Esophagus muscularis mucosa (tissue), 4 donors: ENCODE measurements at places on chromosomes 16 and 17. TPM values are rescaled to one million over a fixed set of nuclear protein-coding genes. Genes with fewer than 3 reads are reported as not detected.

The PRAC1 gene
- not detected for total RNA-seq

The RPRML gene
- not detected for total RNA-seq

The CLDN7 gene
- total RNA-seq = 1.8 TPM

DNA sequence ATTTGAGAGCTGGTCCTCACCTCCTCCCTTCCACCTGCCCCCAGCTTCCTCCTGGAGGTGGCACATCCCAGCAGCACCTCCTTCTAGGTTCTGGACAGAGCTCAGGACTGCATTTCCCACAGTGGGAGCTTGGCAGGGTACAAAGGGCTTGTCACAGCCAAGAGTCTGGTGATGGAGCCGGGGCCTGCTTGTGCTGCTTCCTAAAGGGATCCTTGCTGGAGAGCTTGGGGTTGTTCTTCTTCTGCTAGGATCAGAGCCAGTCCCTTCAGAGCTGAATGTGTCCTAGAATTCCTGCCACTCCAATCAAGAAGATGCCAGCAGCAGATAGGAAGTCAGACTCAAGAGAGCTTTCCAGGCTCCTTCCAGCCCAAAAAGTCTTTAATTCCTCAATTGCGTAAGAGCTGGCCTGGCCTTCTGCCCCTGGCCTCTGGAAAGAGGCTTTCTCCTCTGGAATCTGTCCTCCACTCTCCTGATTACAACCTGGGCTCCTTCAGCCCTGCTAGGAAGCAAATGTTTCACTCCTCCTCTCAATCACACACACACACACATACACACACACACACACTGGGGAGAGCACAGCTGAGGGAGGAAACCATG is 4.4 kb downstream of the CD300E start:
- no peak for DNase-seq

- no peak for DNase-seq
Measured at GRCh38 chr16:61813339-61813738, 222.9 kb downstream of the CDH8 start.

GRCh38 chr16:72164691-72165090 is 7.3 kb downstream of the PMFBP1 start:
- DNase-seq = no peak

- DNase-seq = no peak
Measured at GRCh38 chr17:42120770-42121769, at the start of gene KAT2A. KAT2A (minus strand) TSS chr17:42121367; CDS start chr17:42121304, 63 bp downstream.

DNA sequence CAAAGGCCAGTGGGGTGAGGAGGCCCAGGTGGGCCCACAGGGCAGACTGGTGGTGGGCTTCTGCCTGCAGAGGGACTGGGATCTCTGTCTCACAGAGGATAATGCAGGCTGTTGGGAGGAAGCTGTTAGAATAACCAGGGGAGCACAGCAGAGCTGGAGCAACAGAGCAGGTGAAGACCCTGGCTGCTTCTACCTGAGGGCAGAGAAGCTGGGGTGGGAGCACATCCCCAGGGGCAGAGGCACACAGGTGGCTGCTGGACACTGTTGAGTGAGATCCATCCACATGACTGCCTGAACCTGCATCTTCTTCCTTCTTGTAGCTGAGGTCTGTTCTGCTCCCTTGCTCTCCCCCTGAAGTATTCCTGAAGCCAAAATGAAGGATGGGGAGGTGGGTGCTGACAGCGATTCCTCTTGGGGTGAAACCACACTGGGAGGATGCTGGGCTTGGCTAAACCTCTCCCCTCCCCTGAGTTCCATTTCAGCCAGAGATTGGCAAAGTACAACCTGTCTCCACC is 1725.0 kb downstream of the TP53TG3F start:
- DNase-seq = peak; percentile 62

GRCh38 chr16:68309799-68310198 is 947 bp downstream of the SLC7A6OS start:
- DNase-seq = no peak
